Stimulated activated CD4-positive, alpha-beta T cell treated with anti-CD3 and anti-CD28 coated beads, Interleukin-4, amount 100 ng/mL, for 48 hours (primary cell): ENCODE measurements at places on chromosomes 2 and 18.

GRCh38 chr2:240227538-240228428 is 87.3 kb upstream of the OTOS start:
- no peak for DNase-seq

- no peak for DNase-seq
Observed at GRCh38 chr2:25063876-25064660, 22.2 kb downstream of the EFR3B start.

GRCh38 chr2:137938204-137938603 is 26.1 kb upstream of the HNMT start:
- no peak for DNase-seq

GRCh38 chr2:232287316-232287715 is 91.2 kb upstream of the ALPP start:
- DNase-seq = no peak

DNA sequence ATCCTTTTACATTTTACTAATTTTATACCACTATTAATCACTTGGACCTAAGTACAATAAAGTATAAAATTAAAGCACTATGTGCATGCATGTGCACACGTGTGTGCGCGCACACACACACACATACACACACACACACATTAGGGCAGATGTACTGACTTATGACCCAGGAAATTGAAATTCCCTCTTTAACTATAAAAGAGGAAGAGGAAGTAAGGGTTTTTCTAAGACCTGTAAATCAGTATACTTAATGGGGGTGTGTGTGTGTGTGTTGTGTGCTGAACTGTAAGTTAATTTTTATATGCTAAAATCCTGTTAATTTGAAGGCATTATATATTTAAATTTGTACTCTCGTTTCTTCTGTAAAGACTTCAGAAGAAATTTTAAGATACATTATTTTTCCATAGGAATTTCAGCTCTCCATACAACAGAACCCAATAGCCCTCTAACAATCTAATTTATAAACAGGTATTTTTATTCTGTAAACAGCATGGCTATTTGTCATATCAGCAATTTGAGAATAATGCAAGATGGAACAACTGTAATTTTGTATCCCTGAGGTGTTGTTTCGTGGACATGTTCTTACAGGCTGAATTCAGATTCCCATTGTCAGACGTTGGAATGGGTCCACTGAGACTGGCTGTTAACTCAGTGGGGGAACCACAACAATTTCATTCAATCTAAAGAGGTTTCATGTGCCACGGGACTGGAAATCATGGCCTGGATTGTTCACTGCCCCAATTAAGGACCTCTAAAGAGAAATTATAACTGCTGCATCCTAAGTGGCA is 90.9 kb downstream of the PLA2R1 start:
- DNase-seq = no peak

- no peak for DNase-seq
Observed at GRCh38 chr2:160141912-160142311, 58.2 kb downstream of the ITGB6 start.

- DNase-seq = peak; percentile 1
Observed at GRCh38 chr18:43271593-43272432, 5.5 kb downstream of the SYT4 start.

- no peak for DNase-seq
Observed at GRCh38 chr2:71285706-71286105, 45.9 kb upstream of the ZNF638 start.

DNA sequence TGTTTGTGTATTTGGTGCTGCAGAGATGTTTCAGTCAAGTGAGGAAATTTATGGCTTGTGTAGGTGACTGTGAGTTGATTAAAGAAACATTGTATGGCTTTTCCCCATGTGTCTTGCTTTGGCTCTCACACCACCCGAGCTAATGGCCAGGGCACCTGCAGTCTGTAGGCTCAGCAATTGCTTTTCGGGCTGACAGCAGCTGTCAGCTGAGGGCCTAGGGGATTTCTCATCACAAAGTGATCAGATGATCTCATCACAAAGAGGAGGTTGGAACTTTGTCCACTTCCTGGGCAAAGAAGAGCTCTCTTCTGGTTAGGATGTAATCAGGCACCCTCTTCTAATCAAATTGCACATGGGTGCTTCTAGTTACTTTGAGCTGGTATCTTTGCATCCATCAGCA is 632.2 kb downstream of the SLC4A3 start:
- DNase-seq = no peak

DNA sequence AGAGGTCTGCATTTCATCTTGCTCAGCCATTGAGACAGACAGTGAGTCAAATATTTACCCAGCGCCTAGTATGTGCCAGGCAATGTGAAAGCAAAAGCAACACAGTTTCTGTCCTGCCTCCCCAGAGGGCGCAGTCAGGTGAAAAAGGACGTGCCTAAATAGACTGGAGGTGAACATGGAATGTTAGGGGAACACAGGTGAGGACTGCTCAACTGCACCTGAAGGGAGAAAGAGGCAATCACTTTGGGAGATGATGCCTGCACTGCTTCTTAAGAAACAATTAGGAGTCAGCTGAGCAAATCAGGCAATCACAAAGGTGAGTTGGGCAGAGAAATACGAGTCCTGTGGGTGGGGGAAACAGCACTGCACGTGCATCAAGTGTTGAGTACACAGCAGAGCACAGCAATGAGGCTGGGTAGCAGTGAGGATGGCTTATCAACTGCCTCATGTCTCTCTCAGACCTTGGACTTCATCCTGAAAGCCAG is 218.3 kb upstream of the SMAD7 start:
- DNase-seq = no peak

DNA sequence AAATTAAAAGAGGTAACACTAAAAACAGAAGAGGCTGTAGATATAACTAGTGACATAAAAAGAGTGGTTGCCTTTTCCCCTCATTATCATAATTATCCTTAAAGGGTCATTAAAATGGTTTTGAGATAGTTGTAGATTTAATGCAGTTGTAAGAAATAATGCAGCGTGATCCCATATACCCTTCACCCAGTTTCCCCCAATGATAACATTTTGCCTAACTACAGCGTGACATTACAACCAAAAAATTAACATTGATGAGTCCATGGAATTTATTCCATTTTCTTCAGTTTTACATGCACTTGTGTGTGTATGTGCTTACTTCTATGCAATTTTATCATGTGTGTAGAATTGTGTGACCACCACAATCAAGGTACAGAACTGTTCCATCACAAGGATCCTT is 13.2 kb upstream of the RMND5A start:
- DNase-seq = no peak

DNA sequence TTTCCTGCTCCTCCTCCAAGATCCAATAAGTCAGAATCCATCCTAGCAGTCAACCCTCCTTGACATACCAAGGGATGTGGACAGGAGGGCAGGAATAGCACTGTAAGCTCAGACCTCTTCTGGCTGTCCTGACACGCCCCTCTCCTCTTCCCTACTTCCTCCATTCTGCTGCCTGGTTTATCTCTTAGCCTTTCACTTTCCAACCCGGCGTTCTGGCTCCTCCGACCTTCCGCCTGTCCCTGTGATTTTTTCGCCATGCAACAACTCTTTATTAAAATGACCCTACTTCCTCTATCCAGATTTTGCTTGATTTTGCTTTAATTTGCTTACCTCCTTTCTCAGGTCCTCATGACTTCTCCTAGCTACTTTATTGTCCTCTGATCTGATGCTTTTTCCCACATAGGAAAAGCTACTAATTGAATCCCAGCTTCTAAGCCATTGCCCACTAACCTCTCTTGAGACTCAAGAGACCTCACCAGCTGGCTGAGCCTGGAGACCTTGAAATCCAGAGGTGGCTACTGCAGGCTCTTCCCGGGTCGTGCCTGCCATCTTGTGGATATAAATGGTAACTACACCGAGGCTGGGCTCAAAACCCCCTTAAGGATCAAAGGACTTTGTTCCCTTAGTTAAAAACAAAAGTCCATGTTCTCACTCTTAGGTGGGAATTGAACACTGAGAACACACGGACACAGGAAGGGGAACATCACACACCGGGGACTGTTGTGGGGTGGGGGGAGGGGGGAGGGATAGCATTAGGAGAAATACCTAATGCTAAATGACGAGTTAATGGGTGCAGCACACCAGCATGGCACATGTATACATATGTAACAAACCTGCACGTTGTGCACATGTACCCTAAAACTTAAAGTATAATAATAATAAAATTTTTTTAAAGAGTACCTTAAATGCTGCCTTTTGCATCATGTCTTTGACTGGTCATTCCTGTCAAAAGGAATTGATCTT is 139.4 kb downstream of the AKAIN1 start:
- peak; percentile 25 for DNase-seq
